ENCODE measurements at places on chromosomes 6 and 20.

DNA sequence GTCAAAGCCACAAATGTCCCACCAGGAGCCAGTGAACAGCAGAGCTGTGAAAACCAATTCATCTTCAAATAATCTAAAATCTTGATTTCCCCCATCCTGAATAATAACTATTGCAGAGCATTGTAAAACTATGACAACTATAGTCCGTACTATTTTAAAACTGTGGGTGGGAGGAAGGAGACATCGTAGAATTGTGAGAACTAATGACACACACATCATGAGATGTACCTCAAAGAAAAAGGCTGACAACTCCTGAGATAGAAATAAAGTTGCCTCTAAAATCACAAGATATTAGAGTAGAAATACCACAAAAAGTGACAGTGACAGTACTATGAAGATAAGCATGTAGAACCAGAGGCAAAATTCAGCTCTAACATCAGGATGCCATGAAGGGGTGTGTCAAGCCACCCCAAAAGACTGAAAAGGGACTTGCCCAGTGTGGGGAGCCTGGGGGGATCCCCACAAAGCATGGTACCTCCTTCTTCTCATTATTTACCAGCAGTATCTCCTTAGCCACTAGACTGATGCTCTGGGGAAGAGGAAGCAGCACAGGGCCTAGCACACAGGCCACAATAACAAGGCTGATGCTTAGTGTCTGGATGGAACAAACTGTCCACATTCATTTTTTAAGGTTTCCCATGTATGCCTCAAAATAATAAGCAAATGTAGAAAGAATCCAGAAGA lies 13.4 kb downstream of the NAPB start:
- no peak for DNase-seq

DNA sequence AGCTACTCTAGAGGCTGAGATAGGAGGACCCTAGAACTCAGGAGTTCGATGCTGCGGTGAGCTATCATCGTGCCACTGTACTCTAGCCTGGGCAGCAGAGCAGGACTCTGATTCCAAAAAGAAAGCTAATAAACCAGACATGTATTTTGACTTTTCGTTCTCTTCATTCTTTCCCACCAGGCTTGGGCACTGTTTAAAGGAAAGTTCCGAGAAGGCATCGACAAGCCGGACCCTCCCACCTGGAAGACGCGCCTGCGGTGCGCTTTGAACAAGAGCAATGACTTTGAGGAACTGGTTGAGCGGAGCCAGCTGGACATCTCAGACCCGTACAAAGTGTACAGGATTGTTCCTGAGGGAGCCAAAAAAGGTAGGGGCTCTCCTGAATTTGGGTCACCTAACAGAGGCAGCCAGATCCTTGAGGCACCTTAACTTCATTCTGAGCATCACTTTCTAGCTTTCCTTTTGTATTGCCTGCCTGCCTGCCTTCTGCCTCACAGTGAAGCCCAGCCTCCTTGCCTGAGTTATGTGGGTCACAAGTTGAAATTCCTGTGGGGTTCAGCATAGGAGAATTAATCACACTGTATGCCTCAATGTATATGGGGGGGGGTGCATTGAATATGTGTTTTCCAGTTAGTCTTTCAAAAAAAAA lies 3.2 kb downstream of the IRF4 start:
- no peak for DNase-seq

- DNase-seq: no peak
Observed at GRCh38 chr6:45813943-45814342, 201.7 kb downstream of the CLIC5 start.

- DNase-seq: no peak
Observed at GRCh38 chr20:50442512-50442911, 67.7 kb upstream of the PTPN1 start.

- DNase-seq: no peak
Observed at GRCh38 chr6:12916006-12916405, 199.4 kb downstream of the PHACTR1 start.

GRCh38 chr20:33709905-33710541 lies 10.1 kb downstream of the PXMP4 start:
- no peak for DNase-seq
